ENCODE measurements at places on chromosomes 6 and 20.

DNA sequence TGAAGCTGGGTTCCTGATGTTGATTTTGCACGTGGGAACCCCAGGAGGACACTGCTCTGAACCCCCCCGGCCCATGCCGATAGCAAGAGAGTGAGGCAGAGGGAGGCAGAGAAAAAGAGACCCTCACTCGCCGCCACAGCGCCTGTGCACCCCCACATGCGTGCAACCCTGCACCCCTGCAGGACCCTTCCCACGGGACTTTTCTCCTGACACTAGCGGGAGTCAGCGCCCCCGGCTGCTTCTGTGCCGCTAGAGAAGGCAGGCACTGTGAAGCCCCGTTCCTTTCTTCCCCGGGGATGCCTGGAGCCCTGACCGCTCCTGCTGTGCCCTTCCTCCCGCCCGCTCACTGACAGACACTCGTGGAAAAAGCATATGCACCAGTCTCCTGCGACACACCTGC lies 67.4 kb downstream of the GMPR start:
- no peak for DNase-seq

DNA sequence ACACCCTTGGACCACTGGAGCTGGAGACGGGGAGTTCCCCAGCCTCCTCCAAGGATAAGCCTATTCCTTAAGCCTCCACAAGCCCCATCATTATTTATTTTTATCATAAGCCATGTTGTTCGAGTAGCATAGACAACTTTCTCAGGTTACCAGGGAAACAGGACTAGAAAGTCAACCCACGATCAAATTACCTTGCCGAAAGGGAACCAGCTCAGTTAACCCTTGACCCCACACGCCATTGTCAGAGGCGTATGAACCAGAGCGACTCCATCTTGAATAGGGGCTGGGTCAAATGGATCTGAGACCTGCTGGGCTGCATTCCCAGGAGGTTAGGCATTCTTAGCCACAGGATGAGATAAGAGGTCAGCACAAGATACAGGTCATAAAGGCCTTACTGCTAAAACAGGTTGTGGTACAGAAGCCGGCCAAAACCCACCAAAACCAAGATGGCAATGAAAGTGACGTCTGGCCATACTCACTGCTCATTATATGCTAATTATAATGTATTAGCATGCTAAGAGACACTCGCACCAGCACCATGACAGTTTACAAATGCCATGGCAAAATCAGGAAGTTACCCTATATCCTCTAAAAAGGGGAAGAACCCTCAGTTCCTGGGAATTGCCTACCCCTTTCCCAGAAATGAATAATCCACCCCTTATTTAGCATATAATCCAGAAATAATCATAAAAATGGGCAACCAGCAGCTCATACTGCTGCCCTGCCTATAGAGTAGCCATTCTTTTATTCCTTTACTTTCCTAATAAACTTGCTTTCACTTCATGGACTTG lies 22.4 kb downstream of the SYNJ2 start:
- DNase-seq, result no peak

GRCh38 chr20:48025051-48025515 lies 239.8 kb upstream of the SULF2 start:
- peak; percentile 95 for DNase-seq

DNA sequence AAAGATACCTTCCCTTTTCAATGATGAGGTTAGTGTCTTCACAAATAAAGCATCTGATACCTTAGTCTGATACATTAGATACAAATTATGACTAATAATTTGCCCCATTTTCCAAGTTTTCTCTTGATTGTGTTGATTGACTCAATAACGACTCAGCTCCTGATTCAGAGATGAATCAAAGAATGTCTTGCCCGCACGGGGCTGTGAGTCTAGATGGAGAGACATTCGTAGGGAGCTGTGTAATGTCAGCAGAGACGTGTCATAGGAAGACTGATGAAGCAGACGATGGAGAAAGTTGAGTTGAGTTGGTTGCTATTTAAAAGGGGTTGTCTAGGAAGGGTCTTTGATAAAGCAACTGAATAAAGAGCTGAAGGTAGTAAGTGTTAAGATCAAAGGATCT lies 78.2 kb downstream of the TSHZ2 start:
- no peak for DNase-seq

GRCh38 chr6:83735461-83735860 lies 26.6 kb upstream of the SNAP91 start:
- peak; percentile 1 for DNase-seq

DNA sequence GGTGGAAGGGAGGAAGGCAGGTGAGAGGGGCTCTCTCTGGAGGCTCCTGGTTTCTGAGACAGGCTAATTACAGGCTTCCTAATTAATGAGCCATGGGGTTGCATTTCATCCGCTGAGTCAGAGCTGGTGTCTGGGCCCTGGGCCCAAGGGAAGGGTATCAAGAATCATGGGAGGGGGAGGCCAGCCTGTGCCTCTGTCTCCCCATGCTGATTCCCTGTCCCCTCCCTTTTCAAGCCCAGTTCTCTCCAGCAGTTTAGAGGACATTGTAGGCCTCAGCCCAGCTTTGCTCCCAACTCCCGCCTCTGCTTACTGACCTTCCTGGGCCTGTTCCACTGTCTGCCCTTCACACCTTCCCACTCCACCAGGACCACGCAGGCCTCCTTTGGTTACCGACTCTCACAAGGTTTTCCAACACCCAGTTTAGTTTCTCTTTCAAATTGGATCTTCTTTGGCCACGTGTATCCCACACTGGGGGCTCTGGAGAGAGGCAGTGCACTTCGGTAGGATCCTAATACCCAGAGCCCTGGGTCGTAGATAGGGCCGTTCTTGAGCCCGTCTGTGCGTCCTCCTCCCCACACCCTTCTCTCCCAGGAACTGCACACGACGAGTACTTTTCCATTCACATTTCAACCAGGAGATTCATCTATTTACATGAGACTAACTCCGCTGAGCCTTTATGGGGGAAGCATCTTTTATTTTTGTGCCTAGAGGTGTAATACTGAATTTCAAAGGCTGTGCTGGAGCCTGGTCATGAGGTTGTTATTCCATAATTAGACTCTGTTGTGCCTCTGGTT lies 18.2 kb upstream of the AVP start:
- no peak for DNase-seq

GRCh38 chr6:133958791-133959190 lies 5.8 kb downstream of the TBPL1 start:
- no peak for DNase-seq

DNA sequence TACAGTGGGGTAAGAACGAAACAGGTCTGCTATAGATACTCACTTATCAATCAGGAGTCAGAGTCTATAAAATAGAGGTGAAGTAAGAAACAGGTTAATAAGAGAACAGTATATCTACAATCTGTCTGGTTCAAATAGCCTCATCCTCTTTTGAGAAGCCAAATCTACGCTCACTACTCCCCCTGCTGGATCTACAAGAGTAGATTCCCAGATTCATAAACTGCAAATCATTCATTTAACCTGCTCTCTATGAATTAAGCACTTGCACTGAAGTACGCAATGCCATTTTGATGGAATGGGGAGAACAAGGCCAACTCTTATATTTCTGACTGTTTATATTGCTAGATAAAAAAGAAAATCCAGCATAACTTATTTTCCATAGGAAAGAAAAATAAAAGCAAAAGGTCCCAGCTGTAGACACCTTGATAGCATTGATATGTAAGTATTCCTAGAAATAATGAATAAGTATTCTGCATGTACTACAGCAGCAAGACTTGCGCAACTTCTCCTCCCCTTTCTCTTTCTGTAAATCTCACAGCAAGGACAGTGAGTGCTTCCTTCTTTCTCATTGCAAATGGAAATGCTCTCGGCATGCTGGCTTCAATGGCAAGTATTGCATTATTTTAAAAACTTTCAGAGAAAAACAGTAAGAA lies 92.3 kb downstream of the RFX6 start:
- DNase-seq, result peak; percentile 54

DNA sequence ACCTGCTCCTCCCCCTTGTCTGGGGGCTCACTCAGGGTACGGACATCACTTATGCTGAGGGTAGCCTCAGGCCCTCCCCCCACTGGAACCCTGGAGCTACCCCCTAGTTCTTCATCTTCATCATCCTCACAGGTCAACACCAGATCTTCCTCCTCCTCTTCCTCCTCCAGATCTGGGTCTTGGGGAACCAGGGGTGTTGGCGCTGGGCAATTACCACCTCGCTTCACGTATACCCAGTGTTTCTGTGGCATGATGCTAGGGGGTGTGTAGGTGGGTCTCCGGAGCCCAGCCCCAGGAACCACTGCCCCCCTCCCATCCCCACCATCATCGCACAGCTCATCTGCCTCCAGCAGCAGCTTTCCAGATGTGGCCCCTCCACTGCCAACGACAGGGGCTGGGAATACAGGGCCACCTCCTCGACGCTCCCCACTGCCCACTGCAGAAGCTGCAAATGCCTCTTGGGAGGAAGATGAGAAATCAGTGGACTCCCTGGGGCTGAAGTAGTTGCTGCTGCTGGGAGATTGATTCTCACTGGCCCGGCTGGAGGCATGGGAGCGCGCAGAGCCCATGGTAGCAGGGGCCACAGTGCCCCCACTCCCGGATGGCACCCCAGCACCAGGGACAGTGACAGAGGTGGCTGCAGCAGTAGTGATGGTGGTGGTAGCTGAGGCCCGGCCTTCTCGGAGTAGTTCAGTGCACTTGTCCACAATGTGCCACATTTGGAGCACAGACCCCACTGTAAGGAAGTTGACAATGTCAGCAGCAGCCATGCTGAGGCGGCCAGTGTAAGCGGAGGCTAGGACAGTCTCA lies 1.5 kb downstream of the ZBTB22 start:
- no peak for DNase-seq

GRCh38 chr20:62366370-62367135 lies 559 bp downstream of the LAMA5 start:
- no peak for DNase-seq

DNA sequence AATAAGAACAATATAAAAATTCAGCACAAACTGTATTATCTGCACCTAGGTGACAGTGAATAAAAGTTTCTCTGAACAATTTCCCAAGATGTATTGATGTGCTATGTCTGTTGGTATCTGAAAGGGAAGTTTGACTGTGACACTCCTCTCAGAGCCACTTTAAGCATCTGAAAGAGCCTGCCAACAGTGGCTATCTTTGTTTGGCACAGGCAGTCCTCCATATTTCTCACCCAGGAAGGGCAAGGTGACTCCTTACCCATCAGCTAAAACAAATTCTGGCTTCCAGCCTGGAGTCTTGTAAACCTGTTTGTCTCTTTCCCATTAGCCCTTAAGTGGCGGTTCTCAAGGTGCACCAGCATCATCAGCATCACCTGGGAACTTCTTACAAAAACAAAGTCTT lies 122.4 kb upstream of the VGLL2 start:
- no peak for DNase-seq

GRCh38 chr6:17473554-17473953 lies 80.2 kb downstream of the CAP2 start:
- peak; percentile 16 for DNase-seq

DNA sequence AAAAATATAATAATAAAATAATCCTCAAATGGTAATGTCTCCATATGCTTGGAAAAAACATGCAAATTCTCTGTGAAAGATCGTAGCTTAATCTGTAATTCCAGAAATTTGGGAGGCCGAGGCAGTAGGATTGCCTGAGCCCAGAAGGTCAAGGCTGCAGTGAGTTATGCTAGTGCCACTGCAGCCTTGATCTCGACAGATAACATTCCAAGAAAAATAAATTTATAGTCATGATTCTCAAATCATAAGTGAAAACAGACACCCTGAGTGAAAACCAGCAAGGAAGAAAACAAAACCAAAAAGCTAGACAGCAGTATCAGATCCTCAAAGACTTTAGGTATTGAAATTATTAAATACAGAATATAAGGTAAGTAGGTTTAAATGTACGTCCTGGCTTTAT lies 3.8 kb upstream of the MUC21 start:
- DNase-seq, result no peak

- no peak for DNase-seq
These were observed 288.5 kb downstream of the PRL start for GRCh38 chr6:22008248-22008836.

- DNase-seq, result no peak
These were observed 64.2 kb downstream of the YTHDF1 start for GRCh38 chr20:63151554-63152321.

GRCh38 chr6:31935021-31935420 lies 7.5 kb downstream of the C2 start:
- DNase-seq, result no peak

GRCh38 chr20:35293303-35294292 lies 1.4 kb upstream of the FAM83C start:
- no peak for DNase-seq

- DNase-seq, result no peak
These were observed 2.5 kb downstream of the DEK start for GRCh38 chr6:18261877-18262276.

GRCh38 chr6:153031335-153031955 lies 28.9 kb upstream of the MTRF1L start:
- DNase-seq, result peak; percentile 17

DNA sequence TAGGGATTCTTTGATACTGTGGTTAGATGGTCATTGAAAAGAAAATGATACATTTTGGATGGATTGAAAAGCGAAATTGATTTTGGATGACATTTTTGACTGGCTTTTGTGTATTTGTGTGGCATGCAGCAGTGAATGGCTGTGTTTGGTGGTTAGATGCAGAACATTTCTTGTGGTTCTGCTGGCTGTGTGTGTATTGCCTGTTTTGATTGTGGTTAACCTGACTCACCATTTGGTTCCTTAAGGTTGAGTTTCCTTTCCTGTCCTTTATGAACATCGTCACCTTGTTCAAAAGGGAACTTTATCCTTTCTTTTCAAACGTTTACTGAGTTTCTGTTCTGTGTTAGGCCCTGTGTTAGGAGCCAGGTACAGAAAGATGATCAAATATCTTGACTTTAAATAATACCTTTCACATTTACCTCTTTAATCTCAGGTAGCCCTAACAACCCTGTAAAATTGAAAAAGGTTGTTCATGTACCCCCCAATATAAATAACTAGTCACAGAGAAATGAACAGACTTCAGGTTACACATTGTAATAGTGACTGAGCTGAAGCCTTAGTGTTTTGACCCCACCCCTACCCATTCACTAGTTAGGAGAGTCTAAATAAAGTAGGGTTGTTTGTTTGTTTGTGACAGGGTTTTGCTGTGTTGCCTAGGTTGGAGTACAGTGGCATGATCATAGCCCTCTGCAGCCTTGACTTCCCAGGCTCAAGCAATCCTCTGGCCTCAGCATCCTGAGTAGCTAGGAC lies 23.8 kb downstream of the ANKS1A start:
- peak; percentile 78 for DNase-seq

DNA sequence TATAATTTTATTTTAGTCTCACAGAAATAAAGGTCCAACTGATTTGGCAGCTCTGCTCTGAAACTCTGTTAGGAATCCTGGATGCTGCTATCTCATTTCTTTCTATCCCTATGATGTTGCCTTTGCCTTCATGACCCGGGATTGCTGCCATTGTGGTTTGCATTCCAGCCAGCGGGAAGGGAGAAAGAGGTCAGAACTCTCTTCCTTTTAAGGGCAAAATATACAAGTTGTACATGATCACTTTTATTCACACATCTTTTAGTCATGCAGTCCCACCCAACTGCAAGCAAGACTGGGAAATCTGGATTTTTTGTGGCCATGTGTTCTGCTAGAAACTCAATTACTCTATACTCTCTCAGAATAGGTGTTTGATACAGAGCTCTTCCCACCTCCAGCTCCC lies 263.1 kb upstream of the ZFP64 start:
- DNase-seq, result peak; percentile 78

DNA sequence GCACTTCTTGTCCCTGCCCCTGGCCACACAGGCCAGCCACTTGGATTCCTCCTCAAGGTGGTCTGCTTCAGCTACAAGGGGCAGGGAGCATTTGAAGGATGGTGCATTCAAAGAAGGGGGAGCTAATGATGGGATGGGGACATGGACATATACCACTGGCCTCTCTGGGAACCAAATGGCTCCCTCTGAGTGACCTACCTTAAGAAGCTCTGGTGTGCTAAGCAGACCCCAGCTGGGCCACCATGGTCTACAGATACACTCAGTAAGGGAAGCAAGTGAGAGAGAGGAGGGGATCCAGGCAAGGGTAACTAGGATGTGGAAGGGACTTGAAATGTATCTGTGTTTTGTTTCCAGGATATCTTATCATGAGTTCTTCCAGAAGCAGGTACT lies 62.4 kb downstream of the TTI1 start:
- no peak for DNase-seq

Data from AG10803 (cell line).